Activated naive CD8-positive, alpha-beta T cell treated with anti-CD3 and anti-CD28 coated beads, Interleukin-2, amount 50 U/mL, for 16 hours (primary cell): ENCODE measurements at places on chromosomes 7 and 10.

GRCh38 chr7:55490099-55490498, 82.2 kb downstream of the VOPP1 start:
- no peak for DNase-seq

DNA sequence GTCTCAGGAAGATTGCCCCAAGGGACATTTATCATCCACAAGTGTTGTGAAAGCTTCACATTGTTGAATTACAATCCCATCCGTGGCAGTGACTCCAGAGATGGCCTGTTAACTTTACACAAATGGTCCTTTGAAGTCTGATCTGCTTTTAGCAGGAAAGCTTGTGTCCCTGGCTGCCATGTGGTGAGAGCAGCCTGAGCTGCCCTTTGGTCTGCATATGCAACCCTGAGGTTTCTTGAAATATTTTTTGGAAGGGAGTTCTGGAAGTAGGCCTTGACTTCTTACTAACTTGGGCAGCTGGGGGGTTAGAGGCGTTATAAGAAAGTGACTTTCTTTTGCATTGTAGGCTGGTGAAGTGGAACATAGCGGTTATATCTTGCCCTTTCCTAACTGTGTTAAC, 41.3 kb upstream of the FAM180A start:
- DNase-seq = no peak

DNA sequence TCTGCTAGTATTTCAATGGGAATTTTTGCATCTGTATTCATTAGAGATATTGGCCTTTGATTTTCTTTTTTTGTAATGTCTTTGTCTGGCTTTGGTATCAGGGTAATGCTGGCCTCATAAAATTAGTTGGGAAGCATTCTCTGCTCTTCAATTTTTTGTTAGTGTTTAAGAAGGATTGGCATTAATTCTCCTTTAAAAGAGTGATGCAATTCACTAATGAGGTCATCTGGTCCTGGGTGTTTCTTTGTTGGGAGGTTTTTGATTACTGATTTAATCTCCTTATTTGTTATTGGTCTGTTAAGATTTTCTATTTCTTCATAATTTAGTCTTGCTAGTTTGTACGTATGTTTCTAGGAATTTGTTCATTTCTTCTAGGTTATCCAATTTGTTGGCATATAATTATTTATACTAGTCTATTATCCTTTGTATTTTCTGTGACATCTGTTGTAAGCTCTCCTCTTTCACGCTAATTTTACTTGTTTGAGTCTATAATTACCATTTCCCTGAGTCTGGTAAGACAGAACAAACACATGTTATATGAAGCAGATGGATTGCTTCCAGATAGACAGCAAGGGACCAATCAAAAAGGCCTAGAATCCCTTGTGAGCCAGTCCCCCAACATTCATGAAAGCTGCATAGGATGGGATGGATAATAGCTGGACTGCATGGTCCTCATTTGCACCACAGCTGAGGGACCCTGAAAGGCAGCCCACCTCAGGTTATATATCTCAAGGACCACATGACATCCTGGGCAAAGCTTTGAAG, 54.4 kb downstream of the MTPAP start:
- DNase-seq = no peak

- no peak for DNase-seq
Observed at GRCh38 chr7:75689246-75690099, 49.3 kb downstream of the HIP1 start.

GRCh38 chr7:44823255-44823781, 24.6 kb downstream of the H2AZ2 start:
- DNase-seq = no peak

DNA sequence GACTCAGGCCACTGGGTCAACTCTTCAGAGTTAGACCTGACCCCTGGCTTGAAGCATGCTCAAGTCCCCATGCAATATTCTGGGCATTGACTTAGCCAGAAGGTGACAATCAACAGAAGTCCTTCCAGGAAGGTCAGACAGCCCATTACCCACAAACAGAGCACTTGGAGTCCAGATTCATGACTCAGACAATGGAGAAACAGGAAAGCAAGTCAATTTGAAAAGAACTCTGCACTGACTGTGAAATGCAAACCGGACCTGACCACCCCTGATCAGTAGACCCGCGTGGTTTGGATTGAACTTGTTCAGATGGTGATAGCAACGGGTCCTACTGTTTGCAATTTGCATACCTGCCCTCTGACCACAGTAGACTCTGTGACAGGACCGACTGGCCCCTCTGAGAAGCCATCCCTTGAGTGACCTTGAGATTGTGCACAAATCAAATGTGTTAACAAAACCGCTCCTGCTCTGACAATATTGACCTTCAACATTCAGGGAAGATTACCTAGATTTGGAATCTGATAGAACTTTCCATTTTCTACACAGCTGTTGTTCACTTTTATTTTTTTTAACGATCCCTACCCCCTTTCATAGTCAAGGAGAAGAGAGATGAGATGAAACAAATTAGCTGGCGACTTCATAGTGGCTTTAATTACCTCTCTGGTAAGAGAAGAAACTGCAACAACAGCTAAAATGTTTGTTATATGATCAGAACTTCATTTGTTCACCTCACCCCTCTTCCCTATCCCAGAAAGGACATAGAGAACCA, 138.7 kb downstream of the NRP1 start:
- no peak for DNase-seq

DNA sequence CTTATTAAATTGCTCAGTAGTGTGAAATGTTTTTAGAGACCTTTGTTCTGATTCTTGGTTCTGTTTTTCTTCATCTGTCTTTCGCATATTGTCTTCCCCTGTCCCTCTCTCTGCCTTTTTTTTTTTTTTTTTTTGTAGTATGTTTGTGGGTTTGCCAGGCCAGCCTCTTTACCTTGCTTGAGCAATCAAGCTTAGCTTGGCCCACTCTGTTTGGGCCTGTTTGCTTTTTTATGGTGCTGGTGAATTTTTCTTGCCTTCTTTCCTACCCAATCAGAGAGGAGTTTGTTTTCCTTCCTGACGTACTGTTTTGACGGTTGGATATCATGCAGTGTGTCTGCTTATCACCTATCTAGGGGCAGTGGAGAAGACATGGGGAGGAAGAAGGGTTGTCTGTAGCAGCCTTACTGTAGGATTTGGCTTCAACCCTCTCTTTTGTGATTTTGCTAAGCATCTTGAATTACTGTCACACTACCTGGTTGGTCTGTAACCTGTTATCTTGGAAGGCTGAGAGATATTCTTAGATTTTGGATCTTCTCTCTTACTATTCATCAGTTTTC, 64.0 kb downstream of the BBS9 start:
- no peak for DNase-seq

GRCh38 chr7:2624293-2624886, 7.4 kb upstream of the TTYH3 start:
- DNase-seq = no peak

DNA sequence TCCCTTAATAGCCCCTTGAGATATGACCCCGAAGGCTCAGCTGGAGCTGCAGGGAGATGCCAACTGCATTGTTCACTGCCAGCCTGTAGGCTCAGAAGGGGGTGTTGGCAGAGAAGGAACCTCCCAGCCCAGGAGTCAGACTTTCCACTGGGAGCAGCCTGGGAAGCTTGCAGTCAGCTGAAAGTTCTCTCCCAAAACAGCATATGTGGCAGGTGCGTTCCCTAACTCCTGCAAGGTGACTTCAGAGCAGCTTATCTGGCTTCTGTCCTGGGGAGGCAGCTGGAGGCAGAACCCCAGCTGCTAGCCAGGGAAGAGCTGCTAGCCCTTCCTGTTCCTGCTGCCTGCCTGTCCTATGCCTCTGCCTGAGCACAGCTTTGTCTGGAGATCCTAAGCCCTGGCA, 8.1 kb downstream of the SFTPA2 start:
- no peak for DNase-seq

GRCh38 chr7:83921941-83922607, 272.5 kb downstream of the SEMA3A start:
- no peak for DNase-seq

DNA sequence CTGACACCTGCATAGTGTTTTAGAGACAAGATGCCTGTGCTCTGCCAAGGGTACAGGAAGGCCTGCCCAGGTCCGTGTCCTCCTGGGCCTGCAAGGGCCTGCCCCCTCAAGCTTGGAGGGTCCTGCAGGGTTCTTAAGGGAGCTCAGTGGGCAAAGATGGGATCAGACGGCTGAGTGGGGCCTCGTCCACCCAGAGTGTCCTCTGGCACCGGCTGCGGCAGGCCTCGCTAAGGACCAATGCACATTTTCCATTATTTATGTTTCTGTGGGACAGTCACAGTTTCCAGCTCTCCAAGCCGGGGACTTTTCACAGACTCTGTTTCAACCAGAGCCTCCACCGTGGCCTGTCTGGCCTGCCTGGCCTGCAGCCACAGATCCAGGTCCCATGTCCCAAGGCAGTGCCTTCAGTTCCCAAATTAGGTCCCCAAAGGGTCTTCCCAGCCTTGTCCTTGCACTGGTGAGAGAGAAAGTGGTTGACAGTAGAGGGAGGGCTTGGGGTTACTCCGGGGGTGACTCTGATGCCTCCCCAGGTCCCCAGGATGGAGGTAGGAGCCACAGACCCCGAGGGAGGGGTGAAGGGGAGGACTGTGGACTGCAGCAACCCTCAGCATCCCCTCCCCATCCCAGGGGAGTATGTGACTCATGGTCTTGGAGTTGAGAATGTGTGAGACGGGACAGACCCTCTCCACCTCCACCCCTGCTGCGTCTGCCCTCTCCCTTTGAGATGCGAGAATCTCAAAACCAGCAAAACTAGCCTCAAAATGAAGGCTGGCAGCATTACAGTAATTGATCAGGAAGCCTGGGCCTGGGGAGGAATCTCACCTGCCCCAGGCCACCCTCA, 14.8 kb downstream of the MYL10 start:
- DNase-seq = no peak

DNA sequence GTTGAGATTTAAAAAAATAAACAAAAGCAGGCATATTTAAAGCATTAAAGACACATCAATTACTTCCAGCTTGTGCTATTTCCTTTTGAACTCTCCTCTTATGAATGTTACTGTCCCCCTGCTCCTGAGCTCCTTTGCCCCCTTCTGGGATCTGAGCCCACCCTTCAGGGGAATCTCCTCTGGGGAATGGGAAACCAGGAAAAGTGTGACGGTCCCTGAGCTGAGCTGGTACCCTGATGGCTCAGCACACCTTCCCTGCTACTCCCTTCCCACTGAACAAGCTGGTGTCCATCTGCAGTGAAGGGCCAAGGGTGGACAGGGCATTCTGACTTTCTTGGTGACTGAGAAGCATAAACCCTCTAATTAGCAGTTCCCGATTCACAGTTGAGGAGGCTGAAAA, 356.3 kb downstream of the PTEN start:
- no peak for DNase-seq

GRCh38 chr7:14047709-14048399, 58.4 kb upstream of the ETV1 start:
- DNase-seq = no peak

DNA sequence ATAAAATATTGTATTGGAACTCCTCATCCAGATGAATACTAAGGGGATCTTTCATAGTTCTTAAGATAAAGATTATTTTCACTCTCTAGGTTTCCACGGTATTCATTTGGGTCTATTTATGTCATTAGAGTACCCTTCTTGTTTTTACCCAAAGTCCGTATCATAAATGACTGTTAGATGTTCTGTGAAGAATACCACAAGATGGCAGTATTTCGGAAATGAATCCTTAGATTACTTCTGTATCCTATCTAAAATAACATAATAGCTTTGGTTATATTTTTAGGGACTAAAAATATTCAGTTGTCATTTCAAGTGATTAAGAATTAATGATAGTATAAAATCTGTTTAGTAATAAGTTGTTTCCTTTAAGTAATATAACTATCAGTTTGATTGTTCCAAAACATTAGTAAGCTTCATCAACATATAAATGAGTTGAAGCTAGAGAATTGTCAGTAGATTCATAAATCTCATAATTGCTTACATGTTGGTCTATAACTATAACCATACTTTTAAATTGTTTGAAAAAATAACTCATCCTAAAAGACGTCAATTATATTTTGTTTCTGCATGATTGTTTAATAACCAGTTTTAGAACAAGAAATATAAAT, 337.5 kb upstream of the KCND2 start:
- DNase-seq = no peak

GRCh38 chr10:125812128-125812750, 10.8 kb downstream of the UROS start:
- no peak for DNase-seq

DNA sequence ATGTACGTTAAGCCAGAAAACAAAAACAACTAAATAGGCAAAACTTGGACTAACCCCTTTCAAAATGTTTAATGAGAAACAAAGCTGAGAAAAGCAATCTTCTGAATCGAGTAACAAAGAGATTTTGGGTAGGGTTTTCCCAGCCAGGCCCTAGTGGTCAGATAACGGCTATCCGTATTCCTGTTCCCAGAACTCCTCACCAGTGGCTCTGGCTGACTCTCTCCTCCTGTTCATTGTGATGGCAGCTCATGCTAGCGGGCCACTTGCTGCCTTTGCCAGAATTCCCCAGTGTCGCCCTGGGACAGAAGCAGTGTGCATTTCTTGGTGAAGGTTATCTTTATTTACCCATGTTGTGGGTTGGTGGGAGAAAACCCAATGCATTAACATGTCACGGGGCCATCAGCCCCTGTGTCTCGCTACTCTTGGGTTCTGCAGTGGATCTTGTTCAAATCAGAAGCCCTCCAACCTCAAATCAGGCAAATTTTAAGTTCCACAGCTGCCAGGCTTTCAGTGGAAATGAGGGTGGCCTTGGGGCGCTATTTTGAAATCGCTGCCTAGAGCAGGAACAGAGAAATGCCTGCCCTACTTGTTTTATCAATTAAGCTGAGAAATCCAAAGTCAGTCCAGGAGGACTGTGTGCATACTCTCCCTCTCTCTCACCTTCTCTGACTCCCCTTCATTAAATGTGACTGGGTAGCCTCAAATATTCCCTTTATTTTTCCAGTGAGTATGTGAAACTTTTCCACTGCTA, 164.5 kb upstream of the NPVF start:
- no peak for DNase-seq

- no peak for DNase-seq
Observed at GRCh38 chr10:122461729-122462532, 578 bp downstream of the HTRA1 start.

- no peak for DNase-seq
Observed at GRCh38 chr7:108648989-108649388, 79.3 kb downstream of the DNAJB9 start.

- DNase-seq = no peak
Observed at GRCh38 chr10:3034616-3035015, 32.7 kb upstream of the PFKP start.

DNA sequence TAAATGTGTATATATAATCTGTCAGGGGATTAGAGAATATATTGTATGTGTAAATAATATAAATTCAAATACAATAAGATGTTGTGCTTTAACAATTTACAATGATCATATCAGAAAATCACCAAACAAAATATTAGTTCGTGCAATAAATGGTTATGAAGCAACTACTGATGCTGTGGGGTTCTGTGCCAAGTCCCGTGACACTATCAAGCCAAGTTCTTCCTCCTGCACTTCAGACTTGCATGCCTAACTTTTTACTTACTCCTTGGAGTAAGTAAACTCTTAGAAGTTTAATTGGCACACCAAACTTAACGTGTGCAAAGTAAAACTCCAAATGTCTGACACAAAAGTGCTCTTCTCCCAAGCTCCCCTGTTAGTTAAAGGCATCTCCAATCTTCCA, 26.5 kb upstream of the TMEM254 start:
- DNase-seq = no peak

- DNase-seq = no peak
Observed at GRCh38 chr10:113322843-113323242, 230.0 kb upstream of the HABP2 start.

- no peak for DNase-seq
Observed at GRCh38 chr7:30091491-30091912, 43.3 kb upstream of the MTURN start.
